ENCODE measurements at places on chromosomes 6 and 20.

GRCh38 chr6:31114541-31114878, at the start of gene PSORS1C1:
TSS of gene PSORS1C1 (plus strand) at chr6:31114800. CDS start at chr6:31129633, 14,833 bp downstream.
- DNase-seq, result no peak

- DNase-seq, result no peak
Measured at GRCh38 chr6:2756241-2756640, 5.5 kb upstream of the MYLK4 start.

- DNase-seq, result no peak
Measured at GRCh38 chr6:152404086-152404857, 232.9 kb downstream of the SYNE1 start.

GRCh38 chr20:40711079-40711478, 22.0 kb upstream of the MAFB start:
- no peak for DNase-seq

DNA sequence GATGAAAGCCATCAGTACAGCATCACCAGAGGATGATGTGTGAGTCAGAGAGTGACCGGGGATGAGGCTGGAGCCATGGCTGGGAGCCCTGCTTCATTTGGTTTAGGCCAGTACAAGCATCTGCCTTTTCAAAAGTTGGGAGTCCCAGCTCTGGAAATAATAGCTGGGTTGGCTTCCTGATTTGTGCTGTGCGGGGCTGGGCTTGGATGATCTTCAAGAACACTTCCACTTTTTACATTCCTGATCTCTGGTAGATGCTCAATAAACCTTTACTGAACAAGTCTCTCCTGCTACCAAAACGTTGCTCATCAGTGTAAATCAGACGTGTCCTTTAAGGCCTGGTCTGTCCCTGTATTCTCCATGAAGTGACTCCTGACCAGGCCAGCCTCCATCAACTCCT, 44.1 kb upstream of the ADGRF4 start:
- no peak for DNase-seq

GRCh38 chr6:4902363-4902762, 101.5 kb downstream of the RPP40 start:
- no peak for DNase-seq

- no peak for DNase-seq
Measured at GRCh38 chr6:135261872-135262725, 81.0 kb downstream of the MYB start.

DNA sequence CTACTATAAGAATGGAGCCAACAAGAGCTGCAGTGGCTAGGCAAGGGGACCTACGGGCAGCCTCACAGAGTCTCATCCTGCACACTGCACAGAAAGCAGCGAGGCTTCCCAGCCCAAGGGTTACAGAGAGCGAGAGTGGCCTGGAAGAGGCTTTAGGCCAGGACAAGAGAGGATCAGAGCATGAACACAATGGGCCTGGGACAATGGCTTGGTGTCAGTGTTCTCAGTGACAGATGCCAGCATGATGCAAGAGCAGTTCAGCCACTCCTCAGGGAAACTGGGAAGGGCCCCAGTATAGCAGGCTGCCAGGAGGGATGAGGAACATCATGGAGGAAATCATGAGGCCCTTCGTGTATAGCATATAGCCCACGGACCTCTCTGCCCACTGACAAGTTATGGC, 108.0 kb downstream of the NUS1 start:
- no peak for DNase-seq

- DNase-seq, result no peak
Measured at GRCh38 chr6:166911248-166911677, 45.1 kb downstream of the RNASET2 start.

DNA sequence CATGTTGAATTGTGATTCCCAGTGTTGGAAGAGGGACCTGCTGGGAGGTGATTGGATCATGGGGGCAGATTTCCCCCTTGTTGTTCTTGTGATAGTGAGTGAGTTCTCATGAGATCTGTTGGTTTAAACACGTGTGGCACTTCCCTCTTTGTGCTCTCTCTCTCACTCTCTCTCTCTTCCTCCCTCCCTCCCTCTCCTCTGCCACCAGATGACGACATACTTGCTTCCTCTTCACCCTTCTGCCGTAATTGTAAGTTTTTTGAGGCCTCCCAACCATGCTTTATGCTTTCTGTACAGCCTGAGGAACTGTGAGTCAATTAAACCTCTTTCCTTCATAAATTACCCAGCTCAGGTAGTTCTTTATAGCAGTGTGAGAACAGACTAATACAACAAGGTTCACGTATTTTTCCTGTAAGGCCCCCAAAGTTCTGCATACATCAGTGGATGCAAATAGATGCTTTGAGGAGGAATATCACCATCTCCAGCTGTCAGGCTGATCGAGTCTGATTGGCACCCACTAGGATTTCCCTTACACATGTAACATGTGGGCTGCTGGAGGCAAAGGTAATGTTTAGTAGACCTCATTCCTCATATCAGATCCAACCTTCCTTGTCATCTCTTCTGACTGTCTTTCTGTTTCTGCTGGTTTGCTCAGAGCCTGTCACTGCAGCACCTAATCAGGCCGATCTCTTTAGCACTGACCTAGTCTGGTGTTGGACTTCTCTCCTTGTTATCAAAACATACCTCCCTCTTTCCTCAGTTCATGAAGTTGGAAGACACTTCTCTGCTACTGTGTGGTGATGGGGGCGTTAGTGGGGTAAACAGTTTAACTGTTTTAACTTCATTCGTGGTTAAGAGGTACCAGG, 54.3 kb upstream of the BACH2 start:
- DNase-seq, result no peak

DNA sequence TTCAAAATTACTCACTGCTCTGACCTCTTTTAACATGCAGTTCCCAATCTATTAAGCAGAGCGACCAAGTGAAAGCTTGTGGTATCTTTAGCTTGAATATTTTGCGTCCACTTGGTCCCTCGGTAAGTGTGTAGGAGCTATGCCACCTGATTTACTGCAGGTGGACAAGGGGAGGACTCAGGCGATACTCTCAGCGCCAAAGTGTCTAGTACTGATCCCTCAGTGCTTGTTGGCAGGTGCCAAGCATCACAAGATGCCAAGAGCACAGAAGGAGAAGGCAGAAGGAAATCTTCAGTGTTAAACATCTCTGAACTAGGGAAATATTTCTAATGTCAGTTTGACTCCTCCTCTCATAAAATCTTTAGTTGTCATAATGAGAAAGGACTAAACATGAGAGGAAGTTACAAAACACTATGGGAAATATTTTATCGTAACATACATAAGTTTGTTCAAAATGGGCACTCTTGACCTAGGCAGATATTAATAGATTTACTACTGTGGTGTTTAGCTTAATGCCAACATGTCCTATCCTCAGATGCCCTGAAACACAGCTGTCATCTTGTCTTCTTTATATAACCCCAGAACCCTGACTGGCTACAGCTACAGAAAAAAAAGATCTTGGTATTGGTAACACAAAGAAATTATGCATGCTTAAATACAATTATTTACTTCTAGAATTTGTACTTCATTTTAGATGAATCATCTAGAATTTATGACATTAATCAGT, 19.5 kb downstream of the NHLRC1 start:
- DNase-seq, result no peak

GRCh38 chr6:134331256-134331655, 13.3 kb upstream of the SGK1 start:
- DNase-seq, result peak; percentile 22
